ENCODE measurements at places on chromosomes 3 and 15.

DNA sequence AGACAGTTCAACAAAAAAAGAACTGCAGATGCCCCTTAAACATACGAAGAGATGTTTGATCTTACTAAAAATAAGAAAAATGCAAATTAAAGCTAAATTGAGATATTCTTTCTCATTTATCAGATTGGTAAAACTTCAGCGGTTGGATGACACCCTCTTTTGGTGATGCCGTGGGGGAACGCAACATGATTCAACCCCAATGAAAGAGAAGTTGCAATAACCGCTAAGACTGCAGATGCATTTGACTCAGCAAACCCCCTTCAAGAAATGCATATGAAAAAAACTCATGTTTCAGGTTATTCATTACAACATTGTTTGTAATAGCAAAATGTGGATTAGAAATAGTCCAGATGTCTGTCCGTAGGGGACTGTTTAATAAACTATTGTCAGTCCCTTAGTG, 3.6 kb downstream of the KLHL6 start:
- DNase-seq: no peak

DNA sequence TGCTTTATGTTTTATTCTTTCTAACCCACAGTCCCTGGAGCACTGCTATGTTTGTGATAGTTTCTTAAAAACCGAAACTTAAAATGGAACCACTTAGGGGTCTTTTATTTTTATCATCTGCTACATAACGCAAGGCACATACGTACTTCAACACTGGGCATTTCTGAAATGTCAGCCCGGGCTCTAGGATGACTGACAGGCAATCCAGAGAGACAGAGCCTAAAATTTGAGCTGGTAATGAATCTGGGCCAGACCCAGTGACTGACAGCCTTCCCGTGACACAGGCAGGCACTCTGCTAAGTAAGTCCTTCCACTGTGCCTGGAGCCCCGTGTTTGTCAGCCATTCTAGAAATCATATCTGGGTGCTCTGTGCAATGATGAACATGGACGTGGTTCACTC, 84.6 kb downstream of the RYR3 start:
- DNase-seq: no peak

DNA sequence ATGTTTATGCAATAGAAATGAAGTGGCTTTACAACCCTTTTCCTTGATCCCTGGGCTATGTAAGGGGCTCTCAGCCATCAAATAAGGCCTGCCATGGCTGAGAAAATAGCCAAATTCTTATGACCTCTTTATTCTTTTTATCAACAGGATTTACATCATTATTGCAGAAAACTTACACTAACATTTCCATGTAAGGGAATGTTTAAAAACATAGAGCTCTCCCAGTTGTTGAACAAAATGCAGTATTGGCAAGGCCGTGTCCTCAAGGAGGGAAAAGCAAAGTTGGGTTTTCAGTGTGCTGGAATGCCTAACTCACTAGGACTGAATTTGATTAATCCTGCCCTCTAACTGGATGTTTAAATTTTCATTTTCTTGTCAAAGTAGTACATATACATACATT, 22.3 kb downstream of the NR2C2 start:
- no peak for DNase-seq

- no peak for DNase-seq
Observed at GRCh38 chr15:95468820-95469219, 861.7 kb upstream of the NR2F2 start.

- DNase-seq: no peak
Observed at GRCh38 chr15:28113394-28114113, 14.4 kb upstream of the OCA2 start.

GRCh38 chr3:73270839-73271483, 209.5 kb downstream of the EBLN2 start:
- no peak for DNase-seq

DNA sequence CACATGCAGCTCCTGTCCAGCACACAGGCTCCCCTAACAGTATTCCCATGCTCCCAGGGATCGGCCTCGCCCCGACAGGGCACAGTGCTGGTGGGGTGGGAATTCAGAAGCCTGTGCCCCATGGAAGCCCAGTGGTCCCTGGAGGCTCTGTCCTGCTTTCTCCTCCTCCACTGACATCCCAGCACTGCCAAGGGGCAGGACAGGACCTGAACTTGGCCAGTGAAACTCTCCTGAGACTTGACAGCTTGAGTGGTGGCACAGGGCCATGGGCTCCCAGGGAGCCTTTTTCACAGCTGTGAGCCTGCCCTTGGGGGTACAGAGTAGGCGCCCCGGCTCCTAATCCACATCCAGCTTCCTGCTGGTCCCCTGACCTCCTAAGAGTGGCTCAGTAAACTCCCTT, 38.4 kb downstream of the IQSEC1 start:
- DNase-seq: no peak

DNA sequence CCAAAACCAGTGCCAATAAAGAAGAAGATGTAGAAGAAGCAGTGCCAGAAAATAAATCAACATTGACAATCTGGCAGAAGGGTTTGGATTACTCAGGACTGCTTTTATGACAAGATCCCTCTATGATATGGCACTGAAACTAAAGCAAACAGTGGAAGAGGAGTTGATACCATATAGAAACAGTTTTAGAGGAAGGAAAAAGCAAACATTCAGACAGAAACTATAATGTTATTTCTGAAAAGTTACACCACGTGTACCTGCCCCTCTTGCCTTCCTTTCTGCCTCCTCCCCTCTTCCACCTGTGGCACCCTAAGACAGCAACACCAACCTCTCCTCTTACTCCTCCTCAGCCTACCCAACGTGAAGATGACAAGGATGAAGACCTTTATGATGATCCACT, 63.0 kb downstream of the SFMBT1 start:
- DNase-seq: no peak
